Spinal cord (tissue), 10 donors: ENCODE measurements at places on chromosomes 3 and 15.

- H3K36me3 ChIP-seq, result peaks cover 5% of the 10 kb centered on the region
- no peak overlapping the region for H3K27ac ChIP-seq
- DNase-seq, result no peak
- peaks cover 1% of the 10 kb centered on the region for H3K4me1 ChIP-seq
- no peak overlapping the region for H3K4me3 ChIP-seq
Observed at GRCh38 chr3:157166561-157166960, 6.6 kb upstream of the CCNL1 start.

DNA sequence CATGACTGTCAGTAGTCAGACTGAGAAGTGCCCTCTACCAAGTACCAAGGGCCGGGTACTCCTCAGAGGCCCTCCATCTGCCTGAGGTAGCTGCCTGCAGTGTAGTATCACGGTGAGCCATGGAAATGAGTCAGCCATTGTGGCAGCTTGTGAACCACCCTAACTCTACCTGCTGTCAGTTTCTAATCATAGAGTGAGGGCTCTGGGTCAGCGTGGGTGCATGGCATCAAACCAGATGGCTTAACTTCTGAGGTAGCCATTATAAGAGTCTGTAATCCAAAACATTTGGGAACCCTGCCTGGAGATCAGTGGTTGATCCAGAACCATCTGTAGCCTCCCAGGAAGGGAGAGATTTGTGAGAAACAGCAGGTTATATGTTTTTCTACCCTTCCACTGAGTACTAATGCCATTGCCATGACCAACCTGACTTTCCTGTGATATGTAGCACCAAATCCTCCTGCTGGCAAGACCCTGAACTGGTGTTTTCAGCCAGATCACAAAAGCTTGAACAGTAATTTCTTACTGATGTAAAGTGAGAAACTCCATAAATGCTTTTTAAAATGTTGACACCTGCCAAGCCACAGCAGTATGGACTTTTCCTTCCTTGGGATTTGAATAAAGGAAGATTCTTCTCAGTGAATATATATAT is 38.9 kb downstream of the ABHD2 start:
- no peak overlapping the region for H3K27ac ChIP-seq
- H3K36me3 ChIP-seq, result peaks cover 14% of the 10 kb centered on the region
- no peak for DNase-seq
- H3K27me3 ChIP-seq, result no peaks in the 10 kb centered on the region

DNA sequence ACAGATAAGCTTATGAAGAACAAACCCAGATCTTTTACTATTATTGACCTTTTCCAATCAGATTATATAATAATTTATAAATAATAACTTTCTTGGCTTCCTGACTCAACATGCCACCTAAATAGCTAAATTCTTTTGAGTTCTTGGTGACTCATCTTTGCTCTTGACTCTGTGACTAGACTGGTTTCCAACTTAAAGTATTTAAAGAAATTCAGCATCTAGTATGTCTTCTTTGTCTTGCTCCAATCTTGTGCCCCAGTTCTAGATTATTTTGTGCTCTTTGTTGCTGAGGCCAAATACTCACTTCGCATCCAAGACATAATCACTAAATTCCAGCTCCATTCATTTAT is 483.2 kb upstream of the TBL1XR1 start:
- no peaks in the 10 kb centered on the region for H3K27me3 ChIP-seq
- no peak overlapping the region for H3K27ac ChIP-seq
- H3K4me3 ChIP-seq, result no peak overlapping the region

DNA sequence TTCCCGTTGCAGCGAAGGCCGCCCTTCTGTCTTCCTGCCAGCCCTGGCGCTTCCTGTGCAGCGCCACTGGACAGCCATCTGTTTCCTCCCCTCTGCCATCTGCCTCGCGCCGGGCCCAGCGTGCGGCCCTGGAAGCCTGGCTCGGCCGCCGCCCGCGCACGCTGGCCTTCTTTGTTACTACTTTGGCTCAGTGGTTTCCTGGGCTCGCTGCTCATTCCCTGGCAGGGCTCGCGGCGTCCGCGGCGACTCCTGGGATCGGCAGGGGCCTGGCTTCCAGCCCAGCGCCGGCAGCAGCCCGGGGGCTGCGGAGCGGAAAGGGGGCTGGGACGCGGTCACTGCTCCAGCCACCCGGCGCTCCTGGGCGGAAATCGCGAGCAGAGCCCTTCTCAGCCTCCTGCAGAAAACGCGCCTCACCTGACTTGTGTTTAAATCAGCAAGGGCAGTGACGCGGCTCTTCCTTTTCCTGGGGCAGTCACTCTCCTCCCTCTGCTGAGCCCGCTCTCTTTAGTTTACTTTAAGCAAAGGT is 10.0 kb downstream of the CMTM7 start:
- no peaks in the 10 kb centered on the region for H3K36me3 ChIP-seq
- peaks cover 14% of the 10 kb centered on the region for H3K4me1 ChIP-seq
- peak overlapping the region; percentile 26 for H3K4me3 ChIP-seq
- H3K27me3 ChIP-seq, result peaks cover 52% of the 10 kb centered on the region

GRCh38 chr3:15390460-15390859 is 36.9 kb downstream of the METTL6 start:
- no peaks in the 10 kb centered on the region for H3K27me3 ChIP-seq
- no peak overlapping the region for H3K27ac ChIP-seq
- no peak overlapping the region for H3K4me3 ChIP-seq
- no peak for DNase-seq
- H3K4me1 ChIP-seq, result no peaks in the 10 kb centered on the region
- no peaks in the 10 kb centered on the region for H3K36me3 ChIP-seq

- no peak overlapping the region for H3K4me3 ChIP-seq
- H3K4me1 ChIP-seq, result no peaks in the 10 kb centered on the region
Observed at GRCh38 chr3:128067489-128067888, 15.3 kb downstream of the SEC61A1 start.

- DNase-seq, result no peak
- H3K27ac ChIP-seq, result no peak overlapping the region
- no peak overlapping the region for H3K4me3 ChIP-seq
- peaks cover 10% of the 10 kb centered on the region for H3K4me1 ChIP-seq
- H3K36me3 ChIP-seq, result peaks cover 15% of the 10 kb centered on the region
Observed at GRCh38 chr3:141271279-141272030, 39.8 kb downstream of the PXYLP1 start.

GRCh38 chr3:151135541-151136337 is 50.3 kb downstream of the MED12L start:
- no peaks in the 10 kb centered on the region for H3K4me1 ChIP-seq
- H3K27ac ChIP-seq, result no peak overlapping the region
- H3K4me3 ChIP-seq, result no peak overlapping the region
- H3K27me3 ChIP-seq, result no peaks in the 10 kb centered on the region
- no peaks in the 10 kb centered on the region for H3K36me3 ChIP-seq
- no peak for DNase-seq

- no peaks in the 10 kb centered on the region for H3K4me1 ChIP-seq
- no peak overlapping the region for H3K27ac ChIP-seq
- no peaks in the 10 kb centered on the region for H3K27me3 ChIP-seq
- no peak overlapping the region for H3K4me3 ChIP-seq
- no peaks in the 10 kb centered on the region for H3K36me3 ChIP-seq
Observed at GRCh38 chr3:192122832-192123594, 604.3 kb downstream of the FGF12 start.

- no peaks in the 10 kb centered on the region for H3K27me3 ChIP-seq
- no peak overlapping the region for H3K4me3 ChIP-seq
- no peaks in the 10 kb centered on the region for H3K36me3 ChIP-seq
- DNase-seq, result no peak
- no peaks in the 10 kb centered on the region for H3K4me1 ChIP-seq
- no peak overlapping the region for H3K27ac ChIP-seq
Observed at GRCh38 chr15:71066983-71067382, 48.3 kb upstream of the THSD4 start.
